ENCODE measurements at places on chromosomes 2 and 18.

DNA sequence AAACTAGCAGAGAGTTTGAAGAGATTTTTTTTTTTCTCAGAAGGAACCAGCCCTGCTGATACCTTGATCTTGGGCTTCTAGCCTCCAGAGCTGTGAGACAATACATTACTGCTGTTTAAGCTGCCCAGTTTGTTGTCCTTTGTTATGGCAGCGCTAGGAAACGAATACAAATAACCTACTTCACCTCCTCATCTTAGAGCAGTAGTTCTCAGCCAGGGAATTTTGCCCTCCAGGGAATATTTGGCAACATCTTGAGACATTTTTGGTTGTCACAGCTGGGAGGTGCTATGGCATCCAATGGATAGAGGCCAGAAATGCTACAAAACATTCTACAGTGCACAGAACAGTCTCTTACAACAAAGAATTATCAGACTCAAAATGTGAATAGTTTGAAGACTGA, 43.9 kb upstream of the BCL11A start:
- no peak for DNase-seq

- peak; percentile 11 for DNase-seq
These were observed 69.2 kb downstream of the EHBP1 start for GRCh38 chr2:62774555-62775366.

GRCh38 chr2:138633049-138633448, 131.5 kb downstream of the SPOPL start:
- DNase-seq: no peak

DNA sequence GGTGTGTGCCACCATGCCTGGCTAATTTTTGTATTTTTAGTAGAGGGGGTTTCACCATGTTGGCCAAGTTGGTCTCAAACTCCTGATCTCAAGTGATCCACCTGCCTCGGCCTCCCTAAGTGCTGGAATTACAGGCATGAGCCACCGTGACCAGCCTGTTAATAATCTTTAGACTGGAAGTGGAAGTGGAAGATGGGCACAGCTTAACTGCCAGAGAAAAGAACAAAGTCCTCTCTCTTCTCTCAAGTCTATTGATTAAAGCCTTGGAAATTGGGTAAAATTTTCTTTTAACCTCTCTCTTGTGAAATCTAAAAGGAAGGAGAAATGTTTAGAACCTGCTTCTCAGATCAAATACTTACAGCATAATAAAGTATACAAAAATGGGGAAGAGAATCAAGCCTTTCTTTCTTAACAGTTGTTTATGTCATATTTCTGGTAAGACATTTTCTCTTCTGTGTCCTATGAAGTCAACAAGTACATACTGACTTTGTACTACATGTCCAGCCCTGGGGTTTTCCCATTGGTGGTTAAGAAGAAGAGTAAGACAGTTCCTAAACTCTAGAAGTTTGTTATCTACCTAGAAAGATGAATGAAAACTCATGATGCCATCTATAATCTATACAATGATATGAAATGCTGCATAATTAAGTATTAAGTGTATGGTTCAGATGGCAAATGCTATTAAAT, 4.6 kb downstream of the TMEM169 start:
- DNase-seq: no peak

- no peak for DNase-seq
These were observed 144.5 kb downstream of the RAD51AP2 start for GRCh38 chr2:17373741-17374140.

DNA sequence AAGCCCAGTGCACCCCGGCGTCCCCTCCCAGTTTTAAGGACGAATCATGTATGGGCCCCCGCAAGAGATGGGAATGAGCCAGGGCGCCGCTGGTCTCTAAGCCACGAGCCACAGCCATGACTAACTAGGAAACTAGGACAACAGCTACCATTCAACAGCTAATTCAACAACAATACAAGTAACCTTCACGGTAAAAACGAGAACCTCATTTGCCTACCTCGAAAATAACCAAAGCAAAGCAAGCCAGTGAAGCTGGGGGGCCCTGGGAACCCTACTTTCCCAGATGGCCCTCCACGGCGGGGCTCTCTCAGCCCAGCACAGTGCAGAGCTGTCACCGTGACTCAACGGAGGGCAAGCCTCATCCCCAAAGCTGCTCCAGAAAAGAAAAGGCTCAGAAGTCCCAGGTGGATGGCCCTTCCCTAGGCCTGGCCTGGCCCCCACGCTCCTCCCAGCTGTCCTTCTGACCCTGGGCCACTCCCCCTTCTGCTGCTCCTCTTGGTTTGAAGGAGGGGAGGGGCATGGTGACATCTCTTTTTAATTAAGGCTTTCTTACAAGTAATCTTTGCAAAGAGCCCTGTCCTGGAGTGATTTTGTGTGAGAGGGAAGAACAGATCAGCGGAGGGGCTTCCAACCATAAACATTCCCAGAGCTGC, 126.3 kb downstream of the HDAC4 start:
- DNase-seq: no peak

GRCh38 chr2:152718909-152719645, 657 bp downstream of the ARL6IP6 start:
- peak; percentile 62 for DNase-seq

GRCh38 chr2:72415241-72415661, 267.6 kb upstream of the CYP26B1 start:
- DNase-seq: no peak

DNA sequence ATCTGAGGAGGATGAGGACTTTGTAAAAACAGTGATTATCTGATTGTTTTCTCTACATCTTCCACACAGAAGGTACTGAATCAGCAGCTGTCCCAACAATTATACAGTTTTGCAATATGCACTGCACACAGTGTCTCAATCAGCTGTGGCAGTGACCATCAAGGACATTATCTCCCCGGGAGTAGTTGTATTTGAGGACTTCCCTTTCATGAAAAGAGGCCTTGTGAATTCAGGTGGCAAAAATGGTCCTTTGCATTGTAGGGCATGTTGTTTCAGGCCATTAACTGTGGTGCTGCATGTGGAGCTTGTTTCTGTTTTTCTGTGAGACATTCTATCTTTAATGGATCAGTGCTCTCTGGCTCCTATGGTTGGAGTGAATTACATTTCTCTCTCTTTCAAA, 779.4 kb upstream of the FSHR start:
- peak; percentile 57 for DNase-seq

- no peak for DNase-seq
These were observed 135.6 kb downstream of the CDH2 start for GRCh38 chr18:28041366-28041765.

GRCh38 chr2:42331569-42332284, 29.3 kb downstream of the COX7A2L start:
- no peak for DNase-seq

GRCh38 chr2:21251216-21251980, 127.6 kb downstream of the TDRD15 start:
- no peak for DNase-seq

- DNase-seq: no peak
These were observed 295.0 kb downstream of the RAD51AP2 start for GRCh38 chr2:17223211-17223610.

GRCh38 chr2:212815453-212815852, 276.9 kb upstream of the ERBB4 start:
- DNase-seq: no peak

- no peak for DNase-seq
These were observed 2.1 kb downstream of the CKAP2L start for GRCh38 chr2:112762276-112762675.

DNA sequence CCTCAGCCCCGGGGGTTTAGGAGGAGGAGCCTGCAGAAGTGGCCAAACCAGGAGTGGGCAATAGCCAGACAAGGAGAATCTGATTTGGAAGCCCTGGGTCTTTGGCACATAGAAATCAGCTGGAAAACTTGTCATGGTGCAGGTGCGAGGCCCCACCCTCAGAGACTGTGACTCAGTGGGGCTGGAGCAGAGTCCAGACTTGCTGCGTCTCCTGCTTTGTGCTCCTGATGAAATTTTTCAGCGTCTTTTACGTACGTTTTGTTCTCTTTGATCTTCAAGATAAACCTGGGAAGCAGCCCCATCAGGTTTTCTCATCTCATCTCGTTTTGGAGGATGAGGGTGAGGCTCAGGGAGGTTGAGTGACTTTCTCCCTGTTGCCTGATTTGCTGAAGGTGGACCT, 114.1 kb downstream of the CABLES1 start:
- DNase-seq: no peak

- no peak for DNase-seq
These were observed 122.2 kb upstream of the ZEB2 start for GRCh38 chr2:144642131-144642530.

DNA sequence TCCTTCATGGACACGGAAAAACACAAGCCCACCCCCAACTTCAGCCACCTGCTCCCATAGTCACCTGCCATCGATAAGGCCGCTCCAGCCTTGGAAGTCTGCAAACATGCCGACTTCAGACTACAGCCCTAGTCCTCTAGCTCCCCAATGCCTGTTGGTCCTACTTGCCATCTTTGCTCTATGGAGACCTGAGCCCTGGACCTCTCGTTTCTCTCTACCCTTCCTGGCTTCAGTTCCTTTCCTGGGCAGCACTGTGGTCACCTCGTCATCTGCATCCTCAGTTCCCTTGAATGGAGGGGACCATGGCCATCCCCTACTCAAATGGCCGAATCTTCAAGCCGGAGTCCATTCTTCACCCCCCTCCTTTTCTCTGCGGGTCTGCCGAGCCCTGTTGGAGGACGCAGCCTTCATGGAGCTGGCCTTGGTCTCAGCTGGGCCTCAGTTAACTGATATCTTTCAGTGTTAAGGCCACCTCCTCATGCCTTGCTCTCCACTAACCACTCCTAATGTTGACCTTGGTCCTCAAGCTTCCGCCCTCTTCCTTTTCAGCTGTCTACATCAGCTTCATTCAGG, 47.7 kb upstream of the GBX2 start:
- DNase-seq: no peak

- no peak for DNase-seq
These were observed 2.8 kb upstream of the BOK start for GRCh38 chr2:241555711-241556110.

DNA sequence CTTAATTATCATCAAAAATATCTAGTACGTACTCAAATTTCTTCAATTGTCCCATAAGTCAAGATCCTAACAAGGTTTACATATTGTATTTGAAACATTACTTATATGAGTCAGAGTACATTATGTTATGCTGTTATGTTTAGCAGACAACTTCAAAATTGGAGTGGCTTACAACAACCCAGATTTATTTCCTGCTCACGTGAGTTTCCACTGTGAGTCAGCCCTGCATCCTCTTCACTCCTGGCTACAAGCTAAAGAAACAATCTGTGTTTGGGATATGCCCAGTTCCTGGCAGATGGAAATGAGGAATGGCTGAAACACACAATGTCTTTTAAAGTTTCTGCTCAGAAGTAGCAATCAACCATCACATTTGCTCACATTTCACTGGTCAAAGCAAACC, 31.5 kb upstream of the TANC1 start:
- no peak for DNase-seq

DNA sequence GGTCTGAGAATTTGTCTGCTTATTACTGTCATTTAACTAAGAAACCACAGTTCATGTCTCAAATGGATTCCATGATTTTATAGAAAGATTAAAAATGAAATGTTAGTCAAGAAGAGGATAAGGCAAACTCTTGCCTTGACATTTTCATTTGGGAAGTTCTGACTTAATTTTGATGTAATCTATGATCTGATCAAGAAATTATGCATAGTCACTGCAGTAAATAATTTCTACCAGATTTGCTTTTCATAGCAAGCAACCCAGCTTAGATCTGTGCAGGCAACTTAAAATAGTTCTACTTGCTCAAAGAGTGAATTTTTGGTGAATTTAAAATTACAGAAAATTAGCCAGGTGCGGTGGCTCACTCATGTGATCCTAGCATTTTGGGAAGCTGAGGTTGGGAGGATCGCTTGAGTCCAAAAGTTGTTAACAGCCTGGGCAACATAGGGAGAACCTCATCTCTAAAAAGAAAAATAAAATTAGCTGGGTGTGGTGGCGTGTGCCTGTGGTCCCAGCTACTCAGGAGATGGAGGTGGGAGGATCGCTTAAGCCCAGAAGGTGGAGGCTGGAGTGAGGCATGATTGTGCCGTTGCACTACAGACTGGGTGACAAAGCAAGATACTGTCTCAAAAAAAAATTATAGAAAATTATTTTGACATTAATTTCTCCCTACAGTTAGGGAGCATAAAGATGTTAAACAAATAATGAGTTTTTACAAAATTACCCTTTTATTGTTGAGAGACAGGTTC, 158.7 kb upstream of the MYO3B start:
- DNase-seq: no peak

- no peak for DNase-seq
These were observed 126.6 kb upstream of the PPP1CB start for GRCh38 chr2:28624793-28625701.

GRCh38 chr18:45739268-45739667, 15.3 kb downstream of the SLC14A1 start:
- DNase-seq: no peak

GRCh38 chr2:149278161-149278871, 52.1 kb upstream of the LYPD6 start:
- DNase-seq: no peak

DNA sequence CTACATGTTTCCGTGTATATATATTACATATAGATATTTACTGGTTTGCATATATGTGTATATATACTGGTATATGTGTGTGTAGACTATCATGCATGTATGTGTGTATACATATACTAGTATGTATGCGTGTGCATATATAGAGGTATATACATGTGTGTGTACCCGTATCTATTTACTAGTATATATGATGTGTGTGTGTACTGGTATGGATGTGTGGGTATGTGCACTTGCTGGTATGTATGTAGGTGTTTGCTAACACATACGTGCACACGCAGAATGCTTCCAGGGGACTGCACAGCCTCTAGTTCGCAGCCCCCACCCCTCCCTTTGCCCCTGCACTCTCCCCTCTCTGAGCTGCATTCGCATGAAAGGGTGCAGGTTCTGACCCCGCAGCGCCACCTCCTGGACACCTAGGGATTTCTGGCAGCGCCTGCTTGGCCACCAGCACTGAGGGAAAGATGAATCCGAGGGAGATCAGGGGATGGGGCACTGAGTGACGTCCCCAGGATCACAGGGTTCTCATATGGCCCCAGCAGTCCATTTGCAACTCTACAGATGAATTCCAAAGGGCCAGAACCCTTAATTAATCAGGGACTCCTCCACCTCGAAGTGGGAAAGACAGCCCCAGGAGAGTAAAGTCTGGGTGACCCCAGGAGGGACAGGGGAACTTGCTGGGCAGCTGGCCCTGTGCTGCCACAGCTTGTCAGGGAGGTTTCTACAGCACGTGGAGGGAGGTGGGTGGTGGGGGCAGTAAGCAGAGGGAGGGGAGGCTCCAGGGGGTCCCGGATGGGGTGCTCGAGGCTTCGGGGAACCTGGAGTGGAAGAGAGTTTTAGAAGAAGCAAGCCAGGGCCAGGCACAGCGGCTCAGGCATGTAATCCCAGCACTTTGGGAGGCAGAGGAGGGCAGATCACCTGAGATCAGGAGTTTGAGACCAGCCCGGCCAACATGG, 66.8 kb upstream of the ASAP2 start:
- DNase-seq: peak; percentile 33

DNA sequence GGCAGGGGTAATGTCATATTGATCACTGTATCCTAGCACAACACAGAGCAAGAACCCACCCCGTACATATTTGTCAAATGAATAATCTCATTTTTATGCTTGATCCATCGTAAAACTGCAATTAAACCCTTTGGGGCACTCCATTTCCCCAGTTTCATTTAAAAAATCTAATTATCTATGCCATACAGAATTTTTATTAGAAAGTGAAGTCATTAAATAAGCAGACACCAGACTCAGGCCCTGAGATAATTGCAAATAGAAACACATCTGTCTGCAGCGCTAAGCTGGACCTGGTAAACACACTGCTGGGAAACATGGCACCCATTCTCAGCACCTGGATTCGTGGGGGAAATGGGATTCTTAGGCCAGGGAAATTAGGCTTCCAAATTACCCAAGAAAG, 5.1 kb downstream of the CYRIA start:
- DNase-seq: no peak

- peak; percentile 9 for DNase-seq
These were observed 920 bp downstream of the GULP1 start for GRCh38 chr2:188292348-188293239.

- no peak for DNase-seq
These were observed 46.1 kb upstream of the THOC1 start for GRCh38 chr18:313931-314330.

Measured in NCI-H1092 treated with DMSO at 0.1 percent for 48 hours (cell line).